ENCODE measurements at places on chromosomes 4 and X.
A peak's percentile ranks its signal among the peaks of the same experiment; 100 is the strongest.

DNA sequence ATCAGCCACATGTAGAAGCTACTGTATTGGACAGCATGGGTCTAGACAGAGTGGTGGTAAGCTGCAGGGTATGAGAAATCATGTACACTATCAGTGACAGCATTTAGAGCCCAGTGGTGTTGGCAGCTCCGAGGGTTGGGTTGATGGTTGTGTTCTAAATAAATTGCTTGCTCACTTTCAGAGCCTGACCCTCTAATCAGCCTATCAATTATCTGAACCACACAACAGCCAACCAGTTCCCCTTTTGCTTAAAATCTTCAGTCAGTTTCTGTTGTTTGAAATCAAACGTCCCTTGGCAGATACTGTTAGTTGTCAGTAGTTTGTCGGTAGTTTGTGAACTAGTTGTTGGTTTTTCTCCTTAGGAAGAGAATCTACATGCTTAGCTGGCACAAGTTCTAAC, 99.8 kb upstream of the RAI2 start:
- no peak for DNase-seq

- no peak for DNase-seq
Observed at GRCh38 chrX:16807976-16808542, 21.8 kb downstream of the TXLNG start.

DNA sequence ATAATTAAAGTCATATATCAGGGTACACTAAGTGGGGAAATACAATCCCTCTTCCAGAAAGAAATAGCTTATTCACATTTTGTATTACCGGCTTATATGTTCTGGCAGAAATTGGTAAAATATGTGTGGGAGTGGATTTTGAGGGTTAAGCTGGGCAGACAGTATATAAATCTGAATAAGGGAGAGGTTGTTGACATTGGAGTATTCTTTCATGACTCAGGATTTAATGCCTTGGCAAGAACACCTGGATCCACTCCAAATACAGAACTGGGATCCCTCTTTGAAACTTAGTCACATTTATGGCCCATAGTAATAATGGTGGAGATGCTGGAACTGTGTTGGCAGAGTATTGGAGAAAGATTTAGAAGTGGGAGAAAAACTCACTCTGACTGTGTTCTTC, 54.3 kb upstream of the TET2 start:
- DNase-seq = no peak

- no peak for DNase-seq
Observed at GRCh38 chr4:53009824-53010223, 147.7 kb downstream of the RASL11B start.

DNA sequence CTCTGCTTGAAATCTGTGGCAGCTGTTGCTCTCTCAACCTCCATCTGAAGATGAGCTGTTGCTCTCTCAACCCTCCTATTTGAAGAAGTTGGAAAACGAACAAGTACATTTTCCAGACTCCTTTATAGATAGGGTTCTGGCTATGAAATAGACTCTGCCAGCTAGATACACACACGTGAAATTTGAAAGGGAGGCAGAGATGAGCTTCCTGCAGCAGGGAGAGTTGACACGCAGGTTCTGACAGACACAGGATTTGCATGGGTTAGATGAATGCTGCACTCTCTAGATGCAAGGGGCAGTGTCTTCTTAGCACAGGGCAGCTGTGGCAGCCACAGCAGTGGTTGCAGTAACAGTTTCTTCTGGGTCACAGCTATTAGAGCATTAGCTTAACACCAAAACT, 8.0 kb upstream of the PYURF start:
- no peak for DNase-seq

DNA sequence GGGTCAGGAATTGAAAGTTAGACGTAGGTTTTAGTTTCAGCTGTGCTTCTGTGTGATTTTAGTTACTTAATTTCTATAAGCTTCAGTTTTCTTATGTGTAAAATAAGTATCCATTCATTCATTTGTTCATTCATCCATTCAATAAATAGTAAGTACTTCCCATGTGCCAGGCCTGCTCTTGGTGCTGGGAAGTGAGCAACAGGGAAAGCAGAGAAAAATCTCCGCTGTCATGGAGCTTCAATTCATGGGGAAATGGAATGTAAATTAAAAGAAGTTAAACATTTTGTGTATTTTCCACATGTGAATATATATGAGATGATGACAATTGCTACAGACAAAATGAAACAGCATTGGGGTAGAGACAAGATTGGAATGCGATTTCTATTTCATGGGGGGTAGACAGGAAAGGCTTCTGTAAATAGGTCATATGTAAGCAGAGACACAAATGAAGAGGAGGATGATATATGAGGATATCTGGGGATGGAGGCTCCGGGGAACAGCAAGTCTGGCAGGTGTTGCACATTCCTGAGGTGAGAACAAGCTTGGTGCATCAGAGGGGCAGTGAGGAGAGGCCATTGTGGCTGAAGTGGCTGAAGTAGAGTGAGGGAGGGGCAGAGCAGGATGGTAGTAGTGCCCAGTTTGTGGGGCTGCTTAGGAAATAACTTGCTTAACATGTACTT, 66.2 kb downstream of the FHIP1A start:
- DNase-seq = no peak

DNA sequence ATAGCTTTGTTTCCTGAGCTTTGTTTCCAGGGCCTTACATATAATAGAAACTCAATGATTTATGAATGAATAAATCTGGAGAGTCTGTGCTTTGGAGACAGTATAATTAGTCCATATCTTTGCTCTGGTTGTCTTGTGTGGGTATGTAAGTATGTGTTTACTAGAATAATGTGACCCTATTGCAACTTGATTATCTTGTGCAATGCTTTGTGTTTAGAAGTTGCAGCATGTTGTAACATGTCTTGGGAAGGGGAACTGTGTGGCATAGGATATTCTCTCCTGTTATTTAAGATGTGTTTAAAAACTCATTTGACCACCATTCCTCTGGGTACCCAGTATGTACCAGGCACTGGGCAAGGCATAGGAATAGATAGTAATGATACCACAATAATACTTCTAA, 6.1 kb downstream of the SPATA18 start:
- no peak for DNase-seq

DNA sequence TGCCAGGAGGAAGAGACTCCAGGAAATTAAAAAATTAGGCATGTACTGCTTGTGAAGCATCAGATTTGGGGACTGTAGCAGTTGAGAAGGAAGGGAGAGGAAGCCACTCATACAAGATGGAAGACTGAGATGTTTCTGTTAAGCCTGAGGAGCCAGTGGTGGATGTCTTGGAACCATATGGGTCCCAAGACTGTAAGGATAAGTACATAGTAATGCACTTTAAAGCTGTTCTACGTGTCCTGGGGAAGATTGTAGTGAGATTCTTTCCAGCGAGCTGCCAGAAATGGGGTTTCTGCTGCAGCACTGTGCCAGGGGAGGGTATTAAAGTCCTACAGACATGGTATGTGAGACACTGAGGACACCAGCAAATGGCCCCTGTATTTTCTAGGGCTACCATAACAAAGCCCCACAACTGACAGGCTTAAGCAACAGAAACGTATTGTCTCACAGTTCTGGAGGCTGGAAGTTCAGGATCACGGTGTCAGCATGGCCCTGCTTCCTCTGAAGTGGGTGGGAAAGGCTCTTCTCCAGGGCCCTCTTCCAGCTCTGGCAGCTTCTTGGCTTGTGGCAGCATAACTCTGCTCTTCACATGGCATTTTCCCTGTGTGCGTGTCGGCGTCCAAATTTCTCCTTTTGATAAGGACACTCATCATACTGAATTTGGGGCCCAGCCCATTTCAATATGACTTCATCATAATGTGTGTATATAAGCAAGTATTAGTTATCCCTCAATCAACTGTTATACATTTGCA, 304.4 kb downstream of the EVC2 start:
- no peak for DNase-seq

DNA sequence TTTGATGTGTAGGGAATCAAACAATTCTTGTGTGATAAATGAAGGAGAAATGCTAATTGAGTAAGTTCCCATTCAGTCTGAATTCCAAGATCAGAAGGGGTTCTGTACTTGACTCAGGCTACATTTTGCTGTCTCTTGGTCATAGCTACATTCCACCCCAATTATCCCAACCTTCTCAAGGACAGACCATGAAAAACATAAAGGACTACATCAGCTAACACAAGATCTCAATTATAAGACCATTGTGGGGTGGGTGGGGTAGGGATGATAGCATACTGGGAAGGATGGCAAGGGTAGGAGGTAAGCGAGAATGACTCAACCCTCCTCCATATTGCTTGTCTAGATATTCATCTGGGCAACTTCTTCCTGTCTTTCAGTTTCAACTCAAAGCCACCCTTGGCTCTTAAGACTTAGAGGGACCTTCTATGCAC, 87.4 kb upstream of the ETNPPL start:
- no peak for DNase-seq

GRCh38 chr4:88196523-88197185, 38.2 kb upstream of the ABCG2 start:
- DNase-seq = no peak

DNA sequence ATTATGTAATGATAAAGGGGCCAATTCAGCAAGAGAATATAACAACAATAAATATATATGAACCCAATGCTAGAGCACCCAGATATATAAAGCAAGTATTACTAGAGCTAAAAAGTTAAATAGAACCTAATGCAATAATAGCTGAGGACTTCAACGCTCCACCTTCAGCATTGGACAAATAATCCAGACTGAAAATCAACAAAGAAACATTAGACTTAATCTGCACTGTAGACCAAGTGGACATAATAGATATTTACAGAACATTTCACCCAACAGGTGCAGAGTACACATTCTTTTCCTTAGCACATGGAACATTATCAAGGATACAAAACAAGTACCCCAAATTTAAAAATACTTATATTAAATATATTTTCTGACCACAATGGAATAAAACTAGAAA, 24.3 kb downstream of the OTC start:
- DNase-seq = no peak

- no peak for DNase-seq
Observed at GRCh38 chrX:41029332-41029731, 55.9 kb upstream of the USP9X start.

- peak; percentile 58 for DNase-seq
Observed at GRCh38 chrX:19372170-19372546, 28.4 kb downstream of the PDHA1 start.

DNA sequence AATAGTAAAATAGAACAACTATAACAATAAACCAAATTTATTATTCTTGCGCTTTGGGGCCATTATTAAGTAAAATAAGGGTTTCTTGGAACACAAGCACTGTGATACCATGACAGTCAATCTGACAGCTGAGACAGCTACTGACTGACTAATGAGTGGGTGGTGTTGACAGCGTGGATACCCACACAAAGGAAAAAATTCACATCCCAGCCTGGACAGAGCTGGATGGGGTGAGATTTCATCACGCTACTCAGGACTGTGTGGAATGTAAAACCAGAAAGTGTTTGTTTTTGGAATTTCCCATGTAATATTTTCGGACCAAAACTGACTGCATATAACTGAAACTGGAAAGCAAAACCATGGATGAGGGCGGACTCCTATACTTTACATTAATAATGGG, 48.8 kb downstream of the IGFBP7 start:
- no peak for DNase-seq

DNA sequence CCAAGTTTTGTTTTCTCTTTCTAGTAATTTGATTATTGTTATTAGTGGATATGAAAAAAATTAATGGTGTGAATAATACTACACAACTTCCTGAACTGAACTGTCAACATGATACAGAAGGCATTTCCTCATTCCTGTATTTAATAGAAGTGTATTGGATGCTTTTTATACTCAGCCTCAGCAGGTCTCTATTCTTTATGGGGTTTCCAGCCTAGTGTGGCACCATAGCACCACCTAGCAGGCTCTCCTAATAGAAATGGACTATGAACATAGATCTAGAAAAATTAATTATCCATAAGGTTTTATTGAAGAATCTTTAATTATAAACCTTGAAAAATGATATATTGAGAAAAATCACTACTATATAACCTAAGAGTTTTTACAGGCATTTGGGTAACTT, 52.4 kb downstream of the GLRB start:
- DNase-seq = no peak

GRCh38 chrX:8868070-8868773, 67.0 kb upstream of the FAM9A start:
- no peak for DNase-seq

GRCh38 chr4:152258804-152259708, 276.8 kb downstream of the FBXW7 start:
- no peak for DNase-seq

GRCh38 chr4:3252831-3253641, 4.1 kb downstream of the MSANTD1 start:
- DNase-seq = no peak

- DNase-seq = peak; percentile 92
Observed at GRCh38 chr4:3044870-3045819, 29.2 kb downstream of the HTT-AS start.

DNA sequence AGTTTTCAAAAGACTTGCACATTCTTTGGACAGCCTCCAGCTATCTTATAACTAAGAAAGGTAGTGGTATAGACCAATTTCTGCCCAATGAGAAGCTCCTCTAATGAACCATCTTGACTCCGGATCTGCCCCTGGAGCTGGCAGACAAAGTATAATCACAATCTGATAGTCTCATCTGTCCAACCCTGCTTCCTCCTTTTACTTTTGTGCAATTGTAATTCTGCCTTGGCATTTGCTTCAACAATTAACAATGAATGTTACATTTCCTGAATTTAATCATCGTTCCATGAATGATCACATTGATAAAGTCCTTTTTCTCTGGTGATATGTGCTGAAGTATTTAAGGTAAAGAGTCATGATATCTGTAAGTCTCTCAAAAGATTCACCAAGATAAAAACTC, 27.8 kb downstream of the FRYL start:
- DNase-seq = no peak

- DNase-seq = no peak
Observed at GRCh38 chr4:89535251-89535650, 227.7 kb upstream of the GPRIN3 start.

- DNase-seq = no peak
Observed at GRCh38 chr4:167114416-167114971, 119.8 kb downstream of the SPOCK3 start.

DNA sequence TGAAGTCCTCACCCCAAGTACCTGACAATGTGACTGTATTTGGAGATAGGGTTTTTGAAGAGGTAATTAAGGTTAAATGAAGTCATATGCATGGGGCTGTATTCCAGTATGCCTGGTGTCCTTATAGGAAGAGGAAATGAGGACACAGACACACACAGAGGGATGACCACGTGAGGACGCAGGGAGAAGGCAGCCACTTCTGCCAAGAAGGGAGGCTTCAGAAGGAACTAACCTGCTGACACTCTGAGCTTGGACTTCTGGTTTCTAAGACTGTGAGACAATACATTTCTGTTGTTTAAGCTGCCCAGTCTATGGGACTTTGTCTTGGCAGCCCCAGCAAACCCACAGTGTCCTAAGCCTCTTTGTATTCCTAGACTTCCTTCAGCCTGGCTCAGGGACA, 3.0 kb upstream of the SLC2A9 start:
- no peak for DNase-seq

GRCh38 chr4:20386001-20386740, 134.5 kb downstream of the SLIT2 start:
- no peak for DNase-seq

All from CD4-positive, alpha-beta T cell treated with Interferon alpha-2 for 1 hour (primary cell).